ENCODE measurements at places on chromosomes 12 and 14.

GRCh38 chr14:24817212-24818057, 183.4 kb upstream of the GZMB start:
- no peak for DNase-seq

- DNase-seq = no peak
Observed at GRCh38 chr14:71204768-71205167, 297.5 kb downstream of the PCNX1 start.

- DNase-seq = no peak
Observed at GRCh38 chr12:22047494-22047893, 1.5 kb downstream of the CMAS start.

- no peak for DNase-seq
Observed at GRCh38 chr12:111942557-111942956, 70.4 kb downstream of the TMEM116 start.

DNA sequence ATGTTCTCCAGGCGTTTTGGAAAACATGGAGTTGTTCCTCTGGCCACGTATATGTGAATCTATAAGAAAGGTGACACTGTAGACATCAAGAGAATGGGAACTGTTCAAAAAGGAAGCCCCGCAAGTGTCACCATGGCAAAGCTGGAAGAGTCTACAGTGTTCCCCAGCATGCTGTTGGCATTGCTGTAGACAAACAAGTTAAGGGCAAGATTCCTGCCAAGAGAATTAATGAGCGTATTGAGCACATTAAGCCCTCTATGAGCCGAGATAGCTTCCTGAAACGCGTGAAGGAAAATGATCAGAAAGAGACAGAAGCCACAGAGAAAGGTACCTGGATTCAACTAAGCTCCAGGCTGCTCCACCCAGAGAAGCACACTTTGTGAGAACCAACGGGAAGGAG, 92.5 kb upstream of the EIF5 start:
- no peak for DNase-seq

DNA sequence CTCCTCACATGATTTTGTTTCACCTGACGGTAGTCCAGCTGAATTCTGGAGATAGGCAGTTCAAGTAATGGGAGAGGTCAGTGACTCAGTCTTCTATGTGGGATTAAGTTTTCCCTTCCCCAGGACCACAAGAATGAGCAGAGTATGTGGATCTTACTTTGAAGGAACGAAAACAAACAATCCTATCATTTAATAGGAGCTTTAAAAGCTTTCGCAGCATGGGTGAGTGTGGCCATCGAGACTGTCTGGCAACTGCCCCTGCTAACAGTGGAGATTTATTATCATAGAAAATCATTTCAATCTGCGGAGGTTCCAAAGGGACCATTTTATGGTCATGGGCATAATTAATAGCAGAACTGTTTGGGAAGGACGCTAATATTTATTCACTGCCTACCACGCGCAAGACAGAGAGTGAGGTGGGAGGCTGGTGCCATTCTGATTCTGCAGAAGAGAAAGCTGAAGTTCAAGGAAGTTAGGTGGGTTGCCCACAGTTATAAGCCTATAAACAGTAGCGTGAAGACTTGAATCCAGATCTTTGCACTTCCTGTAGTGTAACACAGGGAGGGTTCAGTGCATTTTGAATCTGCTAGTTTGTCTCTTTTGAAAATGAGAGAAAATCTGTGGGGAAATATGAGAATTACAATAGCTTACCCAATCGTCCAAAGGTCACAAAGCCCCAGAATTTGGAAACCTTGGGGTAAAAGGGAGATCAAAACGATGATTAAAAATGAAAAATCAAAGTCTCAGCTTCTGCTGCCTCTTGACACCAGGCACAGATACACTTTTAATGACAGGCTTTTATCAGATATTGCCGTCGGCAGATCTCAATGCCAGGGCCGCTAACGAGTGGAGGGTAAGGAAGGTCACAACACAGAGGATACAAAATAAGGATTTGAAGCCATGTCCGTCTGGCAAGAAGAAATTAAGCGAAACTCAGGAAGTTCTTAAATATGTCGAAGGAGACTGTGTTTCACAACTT, 209.6 kb downstream of the CRADD start:
- DNase-seq = no peak

GRCh38 chr14:72892879-72893635, 844 bp downstream of the DPF3 start:
- DNase-seq = no peak

DNA sequence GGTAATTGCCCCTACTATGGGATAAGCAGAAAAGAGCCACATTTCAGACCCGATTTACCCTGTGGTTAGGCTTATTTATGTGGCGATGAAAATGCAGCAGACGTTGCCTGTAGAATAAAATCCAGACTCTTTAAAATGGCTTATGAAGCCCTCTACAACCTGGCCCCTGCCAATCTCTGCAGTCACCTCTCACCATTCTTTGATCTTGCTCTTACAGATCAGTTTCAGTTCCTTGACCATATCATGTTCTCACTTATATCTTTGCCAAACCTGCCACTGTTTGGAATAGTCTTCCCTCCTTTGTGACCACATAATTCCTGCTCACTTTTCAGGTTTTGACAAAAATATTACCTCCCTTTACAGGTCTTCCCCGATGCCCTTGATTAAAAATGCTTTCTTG, 264.3 kb upstream of the GARIN6 start:
- DNase-seq = no peak

GRCh38 chr12:18254081-18254480, 7.2 kb upstream of the PIK3C2G start:
- no peak for DNase-seq

- DNase-seq = no peak
Observed at GRCh38 chr12:84336231-84336630, 576.4 kb downstream of the SLC6A15 start.

- DNase-seq = no peak
Observed at GRCh38 chr12:1936406-1937320, 18.2 kb upstream of the CACNA2D4 start.

DNA sequence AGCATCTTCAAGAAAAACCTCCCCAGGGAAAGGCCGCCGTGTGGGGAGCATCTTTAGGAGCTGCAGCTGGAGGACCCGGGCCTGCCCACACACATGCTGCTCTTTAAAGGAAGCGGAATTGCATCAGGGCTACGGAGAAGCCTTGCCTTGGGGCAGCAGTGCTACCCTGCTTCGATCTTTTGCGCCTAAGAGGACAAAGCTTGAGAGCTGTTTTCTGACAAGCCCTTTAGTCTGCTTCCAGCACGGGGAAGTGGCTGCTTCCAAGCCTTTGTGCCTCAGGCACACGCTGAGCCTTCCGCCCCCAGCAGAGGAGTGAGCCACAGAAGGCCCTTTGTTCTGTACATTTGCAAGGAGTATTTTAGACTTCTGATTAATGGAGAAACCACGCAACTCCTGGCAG, 31.5 kb downstream of the COA8 start:
- DNase-seq = no peak

GRCh38 chr12:90490355-90490754, 464.6 kb downstream of the CCER1 start:
- no peak for DNase-seq

- no peak for DNase-seq
Observed at GRCh38 chr12:131869871-131870418, 24.5 kb upstream of the ULK1 start.

GRCh38 chr12:110199339-110200123, 75.4 kb downstream of the IFT81 start:
- no peak for DNase-seq

DNA sequence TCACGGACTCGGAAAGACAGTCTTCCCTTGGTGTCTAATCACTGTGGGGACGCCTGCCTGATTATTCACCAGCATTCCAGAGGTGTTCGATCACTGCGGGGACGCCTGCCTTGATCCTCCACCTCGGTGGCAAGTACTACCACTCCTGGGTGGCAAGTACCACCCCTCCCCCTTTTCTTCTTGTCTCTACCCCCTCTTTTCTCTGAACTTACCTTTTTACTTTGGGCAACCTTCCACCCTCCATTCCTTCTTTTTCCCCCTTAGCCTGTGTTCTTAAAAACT, 12.0 kb upstream of the LGMN start:
- DNase-seq = no peak

DNA sequence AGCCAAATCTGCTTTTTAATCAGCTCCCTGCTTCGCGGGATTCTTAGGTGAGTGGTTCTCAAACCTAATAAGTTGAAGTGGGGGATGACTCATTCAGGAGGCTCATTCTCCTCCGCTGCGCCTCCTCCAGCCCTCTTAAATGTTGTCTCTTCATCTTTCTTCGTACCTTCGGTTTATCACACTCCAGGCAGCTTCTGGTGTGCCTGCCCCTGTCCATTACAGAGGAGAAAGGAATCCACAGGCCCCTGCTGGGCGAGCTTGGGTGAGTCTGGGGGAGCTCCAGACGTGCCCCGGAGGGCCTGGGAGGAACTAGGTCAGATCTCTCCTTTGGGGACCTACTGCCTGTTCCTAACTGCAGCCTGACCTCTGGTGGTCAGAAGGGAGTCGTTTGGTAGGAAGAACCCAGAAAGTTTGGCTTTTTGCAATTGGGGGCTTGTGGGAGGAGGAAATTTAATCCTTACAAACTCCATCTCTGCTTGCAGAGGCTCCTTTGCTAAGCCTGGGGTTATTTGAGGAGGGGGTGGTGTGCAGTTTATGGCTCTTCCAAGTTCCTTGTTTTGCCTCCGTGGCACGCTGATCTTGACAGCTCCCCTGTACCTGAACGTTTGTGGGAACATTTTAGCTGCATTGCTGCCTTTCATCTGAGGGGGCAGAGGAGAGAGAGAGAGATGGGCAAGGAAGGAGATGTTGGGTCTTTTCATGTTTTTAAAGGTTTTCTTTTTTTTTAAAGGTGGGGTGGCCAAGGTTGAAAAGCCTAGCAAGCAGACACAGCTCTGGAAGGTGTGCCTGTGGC, 84.1 kb upstream of the GNG2 start:
- no peak for DNase-seq

GRCh38 chr12:120933786-120934185, 29.6 kb upstream of the SPPL3 start:
- no peak for DNase-seq

DNA sequence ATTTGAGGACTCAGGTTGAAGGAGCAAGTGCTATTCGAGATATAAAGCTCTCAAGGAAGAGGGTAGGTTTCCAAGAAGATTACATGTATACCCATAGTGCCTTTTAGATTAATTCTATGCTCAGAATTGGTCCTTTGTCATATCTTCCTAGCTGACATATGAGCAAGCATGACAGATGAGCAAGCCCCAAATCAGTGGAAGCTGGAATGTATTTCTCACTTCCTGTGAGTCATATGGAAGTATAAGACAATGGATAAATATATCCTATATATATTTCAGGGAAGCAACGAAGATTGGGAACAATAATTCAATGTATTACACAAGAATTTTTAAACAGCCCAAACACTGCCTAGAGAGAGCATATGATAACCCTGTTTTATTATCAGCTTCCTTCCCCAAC, 674.1 kb upstream of the ATXN7L3B start:
- DNase-seq = no peak

DNA sequence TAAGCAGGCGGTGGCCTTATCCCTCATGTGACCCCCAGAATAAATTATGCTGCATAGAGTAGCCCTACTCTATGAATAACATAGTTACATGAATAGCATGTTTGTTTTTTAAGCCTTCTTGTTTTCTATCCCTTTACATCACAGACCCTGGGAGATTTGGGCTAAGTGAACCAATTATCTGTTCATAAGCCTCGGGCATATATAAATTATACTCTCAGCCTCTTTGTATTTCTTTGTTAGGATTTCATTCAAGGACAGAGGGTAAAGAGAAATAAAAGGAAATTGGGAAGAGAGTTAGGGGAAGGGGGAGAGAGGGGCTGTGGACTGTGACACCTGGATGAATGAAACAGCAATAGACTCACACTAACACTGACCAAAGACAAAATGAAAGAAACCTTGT, 35.3 kb upstream of the RTRAF start:
- no peak for DNase-seq

- no peak for DNase-seq
Observed at GRCh38 chr14:67940486-67941455, 121.2 kb downstream of the RAD51B start.

DNA sequence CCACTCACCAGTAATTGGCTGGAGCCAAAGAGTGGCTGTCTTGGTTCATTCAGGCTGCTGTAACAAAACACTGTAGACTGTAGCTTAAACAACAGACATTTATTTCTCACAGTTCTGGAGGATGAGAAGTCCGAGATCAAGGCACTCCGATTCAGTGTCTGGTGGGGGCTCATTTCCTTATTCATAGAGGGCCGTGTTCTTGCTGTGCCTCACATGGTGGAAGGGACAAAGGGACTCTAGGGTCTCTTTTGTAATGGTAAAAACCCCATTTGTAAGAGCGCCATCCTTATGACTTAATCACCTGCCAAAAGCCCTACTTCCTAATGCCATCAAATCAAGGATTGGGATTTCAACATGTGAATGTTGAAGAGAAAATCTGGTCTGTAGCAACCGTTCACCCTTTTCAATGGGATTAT, 34.7 kb upstream of the CDKN3 start:
- no peak for DNase-seq

DNA sequence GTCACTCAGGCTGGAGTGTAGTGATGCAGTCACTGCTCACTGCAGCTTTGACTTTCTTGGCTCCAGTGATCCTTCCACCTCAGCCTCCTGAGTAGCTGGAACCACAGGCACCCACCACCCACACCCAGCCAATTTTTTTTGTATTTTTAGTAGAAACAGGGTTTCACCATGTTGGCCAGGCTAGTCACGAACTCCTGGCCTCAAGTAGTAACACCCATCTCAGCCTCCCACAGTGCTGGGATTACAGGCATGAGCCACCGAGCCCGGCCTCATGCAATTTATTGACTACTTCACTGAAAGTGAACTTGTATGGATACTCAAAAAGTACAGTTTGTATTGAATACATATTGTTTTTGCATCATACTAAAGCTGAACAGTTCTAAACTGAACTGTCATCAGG, 9.1 kb downstream of the PSEN1 start:
- no peak for DNase-seq

GRCh38 chr12:79682593-79682992, 8.2 kb downstream of the PAWR start:
- DNase-seq = no peak

GRCh38 chr14:22276913-22277816, 311.9 kb downstream of the DAD1 start:
- DNase-seq = no peak

DNA sequence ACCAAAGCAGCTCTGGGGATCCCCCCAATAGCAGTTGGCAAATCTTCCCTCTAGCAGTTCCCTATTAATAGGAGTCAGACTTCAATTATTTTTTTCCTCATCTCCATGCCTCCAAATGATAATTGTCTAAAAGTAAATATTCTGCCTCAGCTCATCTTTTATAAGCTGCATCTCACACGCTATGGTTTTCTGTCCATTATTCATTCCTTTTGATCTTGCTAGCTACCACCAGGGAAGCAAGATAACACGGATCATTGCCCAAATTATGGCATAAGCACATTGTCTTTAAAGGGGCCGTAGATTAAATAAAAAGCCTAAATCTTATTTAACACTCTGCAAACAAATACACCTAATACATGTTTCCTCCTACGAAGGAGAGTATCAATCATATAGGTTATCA, 670.8 kb upstream of the FLRT2 start:
- no peak for DNase-seq

- DNase-seq = no peak
Observed at GRCh38 chr14:73457041-73457923, 1.1 kb downstream of the NUMB start.

DNA sequence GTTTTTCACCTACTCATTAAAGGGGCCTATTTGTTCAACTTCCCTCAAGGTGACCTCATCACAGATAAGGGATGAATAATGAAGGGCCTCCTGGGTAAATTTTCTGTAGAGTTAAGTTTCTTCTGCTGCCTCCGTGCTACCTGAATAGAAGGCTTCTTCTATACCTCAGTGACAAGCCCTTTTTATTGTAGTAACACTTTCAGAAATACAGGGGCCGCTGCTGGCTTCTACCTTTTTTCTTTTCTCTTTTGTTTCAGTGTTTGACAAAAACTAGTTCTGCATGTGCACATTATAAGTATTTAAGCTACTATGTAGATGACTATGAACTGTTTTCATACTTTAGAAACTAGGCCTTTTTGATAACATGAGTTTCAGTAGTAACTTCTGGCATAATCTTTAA, 207.0 kb downstream of the NAV3 start:
- no peak for DNase-seq

Measured in stimulated activated CD8-positive, alpha-beta memory T cell treated with anti-CD3 and anti-CD28 coated beads, Interleukin-15, amount 100 ng/mL, for 4 hours (primary cell).